ENCODE measurements at places on chromosomes 1 and 21.

DNA sequence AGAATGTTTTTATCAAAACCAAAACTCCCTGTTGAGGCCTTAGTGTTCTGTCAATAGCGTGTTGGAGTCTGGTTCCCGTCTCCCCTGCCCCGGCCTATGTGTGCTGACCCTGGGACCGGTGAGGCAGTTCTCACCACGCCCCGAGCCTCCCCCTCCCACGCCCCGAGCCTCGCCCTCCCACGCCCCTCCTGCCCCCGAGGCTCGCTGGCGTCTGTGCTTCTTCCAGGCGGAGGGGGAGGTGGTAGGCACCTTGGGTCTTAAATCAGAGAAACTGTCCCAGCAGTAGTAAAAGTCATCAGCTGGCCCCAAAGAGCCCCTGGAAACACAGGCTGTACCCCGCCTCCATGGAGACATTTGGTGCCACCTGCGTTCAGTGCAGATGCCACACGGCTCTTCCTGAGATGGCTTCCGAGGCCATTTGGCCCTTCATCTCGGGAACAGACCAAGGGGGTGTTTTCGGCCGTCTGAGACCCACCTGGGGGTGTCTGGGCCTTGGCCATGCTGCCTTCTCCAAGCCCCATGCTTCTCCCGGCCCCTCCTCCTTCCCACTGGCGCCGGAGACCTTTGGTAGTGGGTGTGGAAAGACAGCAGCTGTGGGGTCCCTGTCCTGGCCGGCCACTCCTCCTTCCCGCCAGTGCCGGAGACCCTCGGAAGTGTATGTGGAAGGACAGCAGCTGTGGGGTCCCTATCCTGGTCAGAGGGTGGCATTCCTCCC lies 44.7 kb downstream of the SKI start:
- DNase-seq = no peak

DNA sequence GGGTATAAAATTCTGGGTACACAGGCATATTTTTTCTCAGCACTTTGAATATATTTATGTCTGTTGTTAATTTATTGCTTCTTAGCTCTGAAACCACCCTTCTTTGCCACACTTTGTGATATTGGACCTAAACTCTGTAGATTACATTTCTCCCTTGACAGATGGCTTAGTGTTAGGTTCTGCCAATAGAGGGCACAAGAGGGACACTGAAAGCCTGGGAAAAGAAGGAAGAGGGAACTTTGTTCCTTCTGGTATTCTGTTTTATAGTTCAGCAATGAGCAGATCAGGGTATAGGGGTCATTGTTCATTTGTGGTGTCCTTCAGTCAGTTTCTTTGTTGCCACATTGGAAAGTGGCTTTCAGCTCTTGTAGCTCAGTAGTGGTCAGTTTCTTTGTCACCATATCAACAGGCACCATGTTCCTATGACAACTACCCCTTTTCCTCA lies 423.5 kb upstream of the PROX1 start:
- DNase-seq = no peak

GRCh38 chr1:212595787-212596714 lies 12.5 kb upstream of the ATF3 start:
- DNase-seq = peak; percentile 78

- DNase-seq = no peak
Observed at GRCh38 chr1:67495327-67495726, 65.1 kb upstream of the SERBP1 start.

DNA sequence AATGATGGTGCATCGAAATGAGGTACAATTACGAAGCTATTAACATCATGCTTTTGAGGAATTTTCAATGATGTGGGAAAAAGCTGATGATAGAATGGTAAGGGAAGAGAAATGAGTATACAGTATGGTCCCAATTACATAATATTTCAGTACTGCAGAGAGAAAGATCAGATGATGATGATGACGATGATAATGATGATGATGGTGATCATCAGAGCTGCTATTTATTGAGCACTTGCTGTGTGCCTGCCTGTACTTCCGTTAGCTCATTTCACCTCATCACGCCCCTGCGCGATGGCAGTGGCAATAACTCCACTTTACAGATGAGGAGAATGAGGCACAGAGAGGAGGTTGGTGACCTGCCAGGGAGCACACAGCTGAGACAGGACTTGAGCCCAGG lies 620.8 kb downstream of the MATN1 start:
- DNase-seq = no peak

GRCh38 chr21:36710729-36711048 lies 11.8 kb downstream of the SIM2 start:
- DNase-seq = no peak

- no peak for DNase-seq
Observed at GRCh38 chr1:210815641-210816550, 318.1 kb downstream of the KCNH1 start.

GRCh38 chr1:5891137-5891536 lies 101.1 kb downstream of the NPHP4 start:
- DNase-seq = no peak

- DNase-seq = no peak
Observed at GRCh38 chr21:26847002-26847401, 1.8 kb upstream of the ADAMTS1 start.

- DNase-seq = no peak
Observed at GRCh38 chr1:92476071-92476631, 10.6 kb downstream of the GFI1 start.

DNA sequence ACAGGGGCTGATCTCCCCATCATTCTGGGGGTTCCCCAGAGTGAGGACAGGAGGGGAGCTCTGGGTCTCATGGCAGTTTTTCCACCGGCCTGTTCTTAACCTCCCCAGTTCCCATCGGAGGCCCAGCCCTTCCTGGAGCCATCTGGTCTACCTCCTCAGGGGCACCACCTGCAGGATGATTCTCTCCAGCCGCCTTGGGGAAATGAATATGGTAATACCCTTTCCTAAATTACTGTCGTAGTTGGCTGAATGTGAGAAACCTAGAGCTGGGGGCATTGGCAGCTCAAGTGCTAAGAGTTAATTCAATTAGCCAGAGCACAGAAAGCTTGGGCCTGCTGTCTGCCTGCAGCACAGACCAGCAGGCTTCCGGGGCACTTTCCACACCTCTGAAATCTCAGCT lies 64.9 kb downstream of the TAS1R2 start:
- no peak for DNase-seq

DNA sequence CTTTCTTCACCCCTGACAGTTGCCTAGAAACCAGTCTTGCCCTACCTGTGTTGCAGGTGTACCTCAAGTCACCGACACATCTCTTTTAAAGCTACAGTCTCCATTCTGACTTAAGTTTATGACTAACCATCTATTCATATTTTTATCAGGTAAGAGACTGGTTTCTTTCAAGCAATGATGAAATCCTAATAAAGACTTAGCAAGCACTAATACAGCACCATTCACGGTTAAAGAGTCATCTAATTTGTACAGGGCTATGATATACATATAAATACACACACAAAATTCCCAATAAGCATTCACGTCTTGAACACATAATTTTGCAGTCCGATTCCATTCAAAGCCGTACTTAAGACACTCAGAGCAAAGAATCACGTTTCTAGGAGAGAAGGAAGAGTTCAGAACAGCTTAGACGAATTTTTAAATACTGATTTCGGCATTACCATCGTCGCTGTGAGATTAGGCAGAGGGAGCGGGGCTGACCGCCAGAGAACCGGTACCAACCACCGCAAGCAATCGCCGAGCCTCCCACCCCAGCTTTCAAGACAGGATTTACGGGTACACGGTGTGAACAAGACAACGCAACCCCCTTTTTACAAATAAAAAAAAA lies 943 bp downstream of the ERRFI1 start:
- DNase-seq = no peak

- no peak for DNase-seq
Observed at GRCh38 chr1:211925016-211925415, 94.5 kb upstream of the LPGAT1 start.

DNA sequence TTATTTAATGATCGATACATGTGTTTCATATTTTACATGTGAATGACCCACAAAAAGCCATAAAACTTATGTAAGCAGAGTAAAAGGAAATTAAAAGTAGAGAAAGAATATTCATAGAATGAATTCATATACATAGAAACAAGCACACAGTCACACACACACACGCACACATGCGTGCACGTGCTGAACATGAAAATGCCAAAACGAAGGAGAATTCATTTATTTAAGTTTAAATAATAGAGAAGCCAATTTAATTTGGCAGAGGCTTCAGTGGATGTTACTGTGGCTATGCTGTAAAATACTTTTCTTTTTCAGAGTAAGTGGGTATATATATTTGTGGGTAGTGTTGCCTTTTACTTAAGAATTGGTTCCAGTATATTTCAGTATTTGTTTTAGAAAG lies 145.0 kb upstream of the C21orf91 start:
- no peak for DNase-seq

- no peak for DNase-seq
Observed at GRCh38 chr1:183194527-183195141, 8.6 kb downstream of the LAMC2 start.

DNA sequence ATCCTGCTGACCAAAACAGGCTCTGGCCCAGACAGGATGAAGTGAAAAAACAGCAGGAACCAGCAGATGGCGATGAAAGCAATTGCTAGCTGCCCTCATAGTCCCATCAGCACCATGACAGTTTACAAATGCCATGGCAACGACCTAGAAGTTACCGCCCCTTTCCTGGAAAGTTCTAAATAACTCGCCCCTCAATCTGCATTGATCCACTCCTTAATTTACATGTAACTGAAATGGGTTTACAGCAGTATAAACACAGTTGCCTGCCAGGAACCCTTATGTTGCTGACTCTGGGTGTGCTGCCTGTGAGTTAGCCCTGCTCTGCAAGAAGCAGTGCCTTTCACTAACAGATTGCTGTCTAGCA lies 65.5 kb upstream of the CR1L start:
- DNase-seq = peak; percentile 47

DNA sequence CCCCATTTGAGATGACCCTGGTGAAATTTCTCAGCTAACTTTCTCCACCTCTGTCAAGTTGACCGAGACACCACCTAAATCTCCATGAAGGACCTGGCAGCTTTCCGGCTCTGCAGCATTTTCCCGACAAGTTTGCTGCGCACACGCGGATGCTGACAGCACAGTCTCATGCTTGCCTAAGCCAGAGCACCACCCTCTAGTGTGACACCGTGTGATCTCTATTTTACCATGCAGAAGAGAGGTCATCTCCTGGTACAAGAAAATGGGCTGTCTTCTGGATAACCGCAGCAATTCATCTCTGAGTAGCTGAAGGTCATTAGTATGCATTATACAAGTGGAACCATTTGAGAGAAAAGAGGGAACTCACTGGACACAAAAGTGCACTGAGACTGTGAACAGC lies 38.9 kb upstream of the H6PD start:
- no peak for DNase-seq

DNA sequence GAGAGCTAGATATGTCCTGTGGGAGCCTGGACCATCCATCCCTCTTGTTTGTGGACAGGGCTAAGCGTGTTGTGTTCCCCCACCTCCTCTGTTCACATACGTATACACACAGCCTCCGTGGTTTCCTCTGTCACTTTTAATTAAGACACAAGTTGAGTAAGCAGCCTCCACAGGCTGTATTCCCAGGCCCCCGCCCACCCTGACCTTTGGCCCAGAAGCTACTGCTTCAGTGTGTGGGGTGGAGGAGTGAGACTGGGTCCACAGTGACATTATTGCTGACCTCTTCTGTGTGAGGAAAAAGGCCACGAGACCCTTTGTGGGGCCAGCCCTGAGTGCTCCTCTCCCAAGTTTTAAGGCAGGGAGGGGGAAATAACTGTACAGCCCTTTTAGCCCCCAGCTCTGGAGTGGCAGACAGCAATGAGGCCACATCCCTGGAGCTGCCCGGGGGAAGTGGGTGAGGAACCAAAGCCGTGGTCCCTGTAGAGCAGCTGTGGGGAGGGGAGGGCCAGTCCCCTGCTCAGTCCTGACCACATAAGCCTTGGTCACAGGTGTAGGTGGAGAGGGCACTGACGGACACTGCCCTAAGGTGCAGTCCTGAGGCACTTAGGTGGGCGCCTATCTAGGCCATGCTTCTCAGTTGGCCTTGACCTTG lies 4.4 kb downstream of the ELOVL1 start:
- DNase-seq = no peak

GRCh38 chr1:232856541-232856940 lies 51.3 kb downstream of the MAP10 start:
- DNase-seq = no peak

- no peak for DNase-seq
Observed at GRCh38 chr21:45252448-45252925, 35.2 kb downstream of the POFUT2 start.

DNA sequence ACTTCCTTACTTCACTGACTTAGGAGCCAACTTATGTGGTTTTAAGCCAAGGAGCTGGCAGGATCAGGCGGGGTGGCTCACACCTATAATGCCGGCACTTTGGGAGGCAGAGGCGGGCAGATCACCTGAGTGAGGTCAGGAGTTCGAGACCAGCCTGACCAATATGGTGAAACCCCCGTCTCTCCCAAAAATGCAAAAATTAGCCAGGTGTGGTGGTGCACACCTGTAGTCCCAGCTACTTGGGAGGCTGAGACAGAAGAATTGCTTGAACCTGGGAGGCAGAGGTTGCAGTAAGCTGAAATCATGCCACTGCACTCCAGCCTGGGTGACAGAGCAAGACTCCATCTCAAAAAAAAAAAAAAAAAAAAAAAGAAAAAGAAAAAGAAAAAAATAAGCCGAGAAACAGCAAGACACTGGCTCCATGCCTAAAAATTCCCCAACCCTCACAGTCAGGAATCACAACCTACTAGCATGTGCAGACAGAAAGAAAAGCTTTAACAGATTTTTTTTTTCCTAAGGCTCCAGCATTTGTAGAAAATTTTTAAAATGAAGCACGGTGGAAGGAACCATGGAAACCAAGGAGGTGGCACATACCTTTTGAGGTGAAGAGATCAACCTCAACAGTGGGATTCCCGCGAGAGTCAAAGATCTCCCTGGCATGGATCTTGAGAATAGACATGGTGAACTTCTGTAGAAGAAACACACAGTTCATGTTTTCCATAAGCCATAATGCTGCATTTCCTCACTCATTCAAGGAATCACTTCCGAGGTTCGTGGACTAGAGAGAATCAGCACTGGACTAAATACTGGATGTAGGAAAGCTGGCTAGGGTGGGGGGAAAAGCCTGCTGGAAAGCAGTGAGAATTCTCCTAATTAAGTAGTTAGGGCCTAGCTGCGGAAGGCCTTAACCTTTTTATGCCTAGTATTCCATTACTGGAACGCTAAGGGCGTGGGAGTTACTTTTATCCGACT lies 4.0 kb downstream of the ENO1 start:
- DNase-seq = peak; percentile 64

DNA sequence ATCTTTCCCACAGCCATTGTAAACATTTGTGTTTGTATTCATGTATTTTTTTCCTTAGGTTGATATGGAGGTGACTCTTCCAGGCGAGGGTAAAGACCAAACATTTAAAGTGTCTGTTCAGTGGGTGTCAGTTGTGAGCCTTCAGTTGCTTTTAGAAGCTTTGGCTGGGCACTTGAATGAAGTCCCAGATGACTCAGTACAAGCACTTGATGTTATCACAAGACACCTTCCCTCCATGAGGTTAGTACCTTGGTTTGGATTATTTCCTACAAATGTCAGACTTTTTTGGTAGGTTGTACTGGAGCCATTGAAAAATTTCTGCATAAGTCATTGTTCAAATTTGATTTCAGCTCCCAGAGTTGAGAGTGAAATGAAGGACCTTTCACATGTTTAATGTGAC lies 17.4 kb downstream of the AGO4 start:
- no peak for DNase-seq
